NCI-H774 (cell line): ENCODE measurements at places on chromosomes 5 and 9.
A peak's percentile ranks its signal among the peaks of the same experiment; 100 is the strongest.

DNA sequence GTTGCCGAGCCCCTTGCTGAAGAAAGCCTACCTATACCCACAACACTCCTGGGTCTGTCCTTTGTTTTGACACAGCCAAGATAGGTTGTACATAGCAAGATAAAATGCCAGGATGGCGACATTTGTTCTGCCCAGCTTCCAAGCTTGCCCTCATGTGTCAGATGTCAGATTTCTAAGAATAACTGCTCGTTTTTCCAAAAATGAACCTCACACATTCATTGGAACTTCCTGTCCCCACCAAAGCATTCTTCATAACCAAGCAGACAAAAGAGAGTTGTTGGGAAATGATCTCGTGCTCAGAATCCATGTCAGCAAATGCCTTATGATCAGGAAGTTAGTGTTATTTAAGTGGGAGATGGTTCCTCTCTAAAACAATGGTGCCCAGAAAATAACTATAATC, 210.1 kb downstream of the ZNF608 start:
- DNase-seq: no peak

DNA sequence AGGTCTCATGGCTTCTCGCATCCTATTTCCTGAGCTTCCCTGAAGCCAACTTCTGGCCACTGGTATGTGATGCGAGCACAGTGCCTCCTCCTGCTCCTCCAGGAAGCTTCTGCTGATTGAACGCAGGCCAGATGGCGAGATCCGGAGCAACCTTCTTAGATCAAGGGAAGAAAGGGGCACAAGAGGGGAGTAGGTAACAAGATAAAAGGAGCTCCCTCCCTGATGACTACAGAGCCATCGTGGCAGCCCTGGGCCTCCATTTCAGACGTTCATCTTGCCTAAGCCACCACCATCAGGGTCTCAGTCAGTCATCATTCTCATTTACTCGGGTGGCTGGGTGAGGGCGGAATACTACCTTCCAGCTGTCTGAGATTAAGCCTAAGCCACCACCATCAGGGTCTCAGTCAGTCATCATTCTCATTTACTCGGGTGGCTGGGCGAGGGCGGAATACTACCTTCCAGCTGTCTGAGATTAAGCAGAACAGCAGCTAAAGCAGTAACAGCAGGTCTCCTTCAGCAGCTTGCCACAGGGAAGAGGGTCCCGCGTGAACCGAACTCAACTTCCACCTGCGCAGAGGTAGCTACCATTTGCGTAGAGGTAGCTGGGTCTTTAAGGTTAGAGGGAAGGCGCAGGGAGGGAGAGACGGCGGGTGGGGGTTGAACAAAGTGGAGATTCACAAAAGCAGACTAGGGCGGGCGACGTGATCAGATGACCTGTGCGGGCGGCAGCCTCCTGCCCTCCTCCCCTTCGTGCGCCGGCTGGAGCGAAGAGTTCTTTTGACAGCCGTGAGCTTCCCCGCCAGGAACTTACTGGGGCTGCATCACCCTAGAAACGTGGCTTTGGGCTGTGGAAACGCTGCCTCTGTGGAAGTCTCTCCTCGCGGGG, 27.9 kb upstream of the MGAT1 start:
- peak; percentile 53 for DNase-seq

DNA sequence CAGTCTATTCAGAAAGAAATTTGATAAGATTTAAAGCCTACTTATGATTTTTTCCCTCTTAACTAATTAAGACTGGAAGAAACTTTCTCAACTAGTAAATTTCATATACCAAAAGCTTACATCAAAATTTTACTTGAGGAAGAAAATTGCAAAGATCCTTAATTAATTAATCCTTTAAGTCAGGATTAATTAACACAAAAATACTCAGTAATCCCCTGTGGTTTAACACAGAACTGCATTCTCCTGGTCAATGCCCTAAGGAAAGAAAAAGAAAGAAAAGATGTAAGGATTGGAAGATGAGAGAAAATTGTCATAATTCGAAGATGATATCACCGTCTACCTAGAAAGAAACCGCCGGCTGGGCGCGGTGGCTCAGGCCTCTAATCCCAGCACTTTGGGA, 17.3 kb upstream of the RUFY1 start:
- no peak for DNase-seq

DNA sequence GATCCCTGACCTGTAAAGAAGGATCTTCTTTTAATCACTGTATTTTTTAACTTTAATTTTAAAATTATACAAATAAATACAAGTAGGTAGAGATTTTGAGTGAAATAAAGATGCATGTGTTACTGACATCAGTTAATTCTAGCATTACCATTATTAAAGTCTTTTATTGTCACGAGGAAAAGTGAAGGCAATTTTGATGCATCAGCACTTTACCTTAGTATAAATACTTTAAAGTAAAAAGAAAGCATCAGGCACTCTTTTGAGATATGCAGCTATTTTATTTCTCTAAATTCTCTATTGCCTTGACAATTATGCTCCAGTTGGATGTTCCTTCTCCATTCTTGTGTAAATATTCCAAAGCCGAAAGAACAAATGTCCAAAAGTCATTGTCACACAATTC, 4.6 kb downstream of the HTR1A start:
- no peak for DNase-seq

DNA sequence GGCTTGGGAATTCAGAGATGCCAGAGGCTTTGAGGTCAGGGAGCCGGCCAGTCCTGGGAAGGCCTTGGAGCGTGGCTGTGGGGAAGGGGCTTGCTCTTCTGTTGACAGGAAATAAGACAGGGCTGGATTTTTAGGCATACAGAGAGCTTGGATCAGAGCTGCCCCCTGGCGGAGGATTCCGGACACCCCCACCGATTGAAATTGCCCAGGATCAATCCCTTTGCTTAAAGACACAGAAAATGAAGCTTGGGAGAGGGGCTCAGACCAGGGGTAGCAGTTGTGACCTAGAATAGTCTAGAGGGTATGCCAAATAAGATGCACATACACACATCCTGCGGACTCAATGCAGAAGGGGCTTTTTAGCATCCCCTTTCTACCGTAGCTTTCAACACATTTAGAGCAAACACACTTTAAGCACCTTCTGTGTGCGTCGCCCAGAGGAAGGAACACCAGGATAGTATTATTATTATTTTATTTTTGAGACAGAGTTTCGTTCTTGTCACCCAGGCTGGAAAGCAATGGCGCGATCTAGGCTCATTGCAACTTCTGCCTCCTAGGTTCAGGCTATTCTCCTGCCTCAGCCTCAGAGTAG, 1.7 kb upstream of the NTMT1 start:
- peak; percentile 52 for DNase-seq

GRCh38 chr5:174572591-174572990, 151.8 kb upstream of the MSX2 start:
- DNase-seq: no peak

DNA sequence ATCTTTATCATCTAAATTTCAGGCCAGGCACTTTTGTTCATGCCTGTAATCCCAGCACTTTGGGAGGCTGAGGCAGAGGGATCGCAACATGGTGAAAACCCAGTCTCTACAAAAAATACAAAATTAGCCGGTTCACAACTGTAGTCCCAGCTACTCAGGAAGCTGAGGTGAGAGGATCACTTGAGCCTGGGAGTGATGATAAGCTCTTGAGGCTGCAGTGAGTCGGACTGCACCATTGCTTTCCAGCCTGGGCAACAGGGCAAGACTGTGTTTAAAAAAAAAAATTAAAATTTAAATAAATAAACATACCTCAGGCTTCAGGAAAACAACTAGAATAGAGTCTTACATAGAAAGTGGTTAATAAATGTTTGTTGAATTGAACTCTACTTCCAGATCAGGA, 147.4 kb downstream of the AGTPBP1 start:
- no peak for DNase-seq

DNA sequence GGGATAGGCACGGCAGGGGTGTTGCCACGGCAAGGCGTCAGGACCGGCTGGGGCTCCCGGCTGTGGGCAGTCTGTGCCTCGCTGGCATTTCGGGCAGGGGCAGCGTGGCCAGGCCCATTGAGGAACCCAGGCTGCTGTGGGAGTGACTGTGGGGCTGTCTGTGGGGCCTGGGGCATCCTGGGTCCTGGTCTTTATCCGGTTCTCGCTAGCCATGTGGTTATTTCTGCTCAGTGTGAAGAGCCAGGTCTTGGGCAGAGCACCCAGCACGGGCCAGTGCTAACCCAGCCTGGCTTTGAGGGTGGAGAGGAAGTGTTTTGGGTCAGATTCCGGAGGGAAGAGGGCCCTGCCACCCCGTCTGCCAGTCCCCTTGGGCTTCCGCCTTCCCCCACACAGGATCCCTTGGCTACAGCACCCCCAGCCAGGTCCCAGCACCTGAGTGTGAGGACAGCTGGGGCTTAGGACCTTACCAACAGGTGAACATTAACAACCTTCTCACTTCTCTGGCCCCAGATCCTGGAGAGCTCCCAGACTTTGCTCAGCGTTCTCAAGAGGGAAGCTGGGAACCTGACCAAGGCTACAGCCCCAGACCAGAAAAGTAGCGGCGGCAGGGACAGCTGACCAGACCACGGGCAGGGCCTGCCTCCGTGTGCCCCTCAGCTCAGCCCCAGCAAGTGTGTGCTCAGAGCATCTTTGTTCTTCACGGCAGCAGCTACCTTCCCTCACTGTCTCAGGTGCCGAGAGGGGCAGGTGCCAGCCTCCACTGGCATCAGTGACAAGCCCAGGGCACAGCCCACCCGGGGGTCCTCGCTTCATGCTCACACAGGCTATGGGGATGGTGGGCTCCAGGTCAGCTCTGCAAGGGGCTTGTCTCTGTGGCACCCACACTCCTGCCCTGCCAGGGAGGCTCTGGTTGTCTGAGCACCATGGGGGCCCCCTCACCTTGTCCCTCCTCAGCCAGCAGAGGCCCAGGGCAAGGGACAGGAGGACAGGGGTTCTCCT, 1.1 kb downstream of the SSNA1 start:
- DNase-seq: no peak

GRCh38 chr5:115785381-115786065, 30.9 kb downstream of the CDO1 start:
- no peak for DNase-seq

DNA sequence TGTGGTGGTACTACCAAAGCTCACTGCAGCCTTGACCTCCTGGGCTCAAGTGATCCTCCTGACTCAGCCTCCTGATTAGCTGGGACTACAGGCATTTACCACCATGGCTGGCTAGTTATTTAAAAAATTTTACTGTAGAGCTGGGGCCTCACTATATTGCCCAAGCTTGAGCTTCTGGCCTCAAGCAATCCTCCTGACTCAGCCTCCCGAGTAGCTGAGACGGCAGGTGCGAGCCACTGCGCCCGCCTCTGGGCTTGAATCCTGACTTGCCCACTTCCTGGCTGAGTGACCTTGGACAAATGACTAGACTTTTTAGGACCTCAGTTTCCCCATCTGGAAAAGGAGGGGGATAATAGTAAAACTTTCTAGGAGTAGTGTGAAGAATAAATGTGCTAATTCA, 32.1 kb downstream of the NCS1 start:
- no peak for DNase-seq
